ENCODE measurements at places on chromosomes 3 and 15.

DNA sequence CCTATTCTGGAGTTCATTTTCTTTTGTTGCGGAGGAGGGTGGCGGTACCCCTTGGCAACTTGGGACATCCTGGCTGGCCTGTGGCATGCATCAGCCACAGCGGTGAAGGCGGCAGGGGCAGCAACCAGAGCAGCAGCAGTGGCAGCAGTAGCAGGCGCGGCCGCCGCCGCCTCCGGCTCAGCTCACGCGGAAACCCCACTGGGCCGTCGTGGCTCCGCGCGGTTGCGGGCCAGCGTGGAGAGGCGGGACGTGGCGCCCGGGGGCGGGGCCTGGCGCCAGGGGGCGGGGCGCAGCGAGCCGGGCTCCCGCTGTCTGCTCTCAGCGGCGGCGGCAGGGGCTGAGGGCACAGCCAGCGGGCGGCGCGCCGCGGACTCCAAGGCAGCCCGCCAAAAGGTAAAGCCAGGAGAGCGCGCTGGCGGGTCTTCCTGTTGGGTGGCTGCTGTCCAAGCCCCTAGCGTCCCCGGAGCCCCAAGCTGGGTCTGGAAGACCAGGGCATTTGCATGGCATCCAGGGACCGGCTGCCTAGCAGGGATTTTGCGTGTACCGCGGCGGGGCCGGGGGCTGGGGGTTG is 334.4 kb upstream of the THRB start:
- no peak for DNase-seq

DNA sequence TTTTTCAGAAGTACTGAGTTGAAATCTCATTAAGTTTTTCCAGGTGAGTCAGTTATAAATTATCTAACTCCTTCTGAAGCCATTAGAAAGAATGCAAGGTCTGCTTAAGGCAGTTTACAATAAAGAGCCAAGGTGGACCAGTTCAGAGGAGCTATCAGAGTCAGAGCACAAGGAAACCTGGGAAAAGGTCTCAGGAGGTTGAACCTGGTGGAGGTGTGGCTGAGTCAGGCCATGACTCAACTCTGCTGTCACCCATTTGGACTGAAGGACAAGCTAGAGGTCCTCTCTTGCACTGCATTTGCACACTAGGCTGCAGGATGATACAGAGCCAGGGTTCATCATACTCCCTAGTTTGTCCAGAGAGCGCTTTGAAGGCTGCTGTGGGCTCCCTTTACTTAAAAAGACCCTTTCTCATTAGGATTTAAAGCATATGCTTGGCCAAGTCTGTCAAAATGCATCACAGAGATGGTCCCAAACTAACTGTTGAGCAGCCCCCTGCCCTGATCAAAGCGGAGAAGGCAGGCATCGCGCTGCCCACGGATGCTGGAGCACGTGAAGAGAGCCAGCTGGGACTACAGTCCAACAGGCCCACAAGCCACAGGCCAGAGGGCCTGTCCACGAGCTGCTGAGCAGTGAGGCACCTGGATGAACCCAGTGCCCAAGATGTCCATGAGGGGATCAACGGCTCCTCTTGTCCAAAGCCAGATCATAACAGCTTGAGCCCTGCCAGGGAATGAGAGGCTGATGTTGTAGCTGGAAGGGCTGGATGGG is 26.0 kb upstream of the MRPS22 start:
- no peak for DNase-seq

DNA sequence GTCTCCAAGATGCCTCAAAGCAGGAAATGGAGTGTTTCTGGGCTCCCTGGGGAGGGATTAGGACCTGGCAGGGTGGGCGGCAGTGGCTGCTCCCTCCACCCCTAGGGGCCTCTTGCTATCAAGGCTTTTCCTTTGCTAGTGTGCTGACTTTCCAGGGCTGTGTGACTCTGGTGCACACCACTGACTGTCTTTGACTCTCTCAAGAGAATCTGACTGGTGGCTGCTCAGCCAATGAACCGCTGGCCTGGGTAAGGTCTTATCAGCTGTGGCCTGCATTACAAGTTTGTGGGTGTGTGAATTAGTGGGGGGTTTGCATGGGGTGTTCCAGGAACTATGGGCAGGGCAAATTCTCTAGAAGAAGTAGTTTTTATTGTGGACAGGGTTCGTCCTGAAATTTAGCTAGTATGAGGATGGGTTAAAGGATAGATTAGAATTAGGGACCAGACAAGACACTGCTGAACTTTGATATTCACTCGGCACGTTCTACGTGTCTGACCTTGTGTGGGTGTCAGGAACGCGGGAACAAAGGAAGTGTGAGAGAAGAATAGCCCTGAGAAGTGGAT is 29.5 kb downstream of the SIAH2 start:
- DNase-seq = no peak

DNA sequence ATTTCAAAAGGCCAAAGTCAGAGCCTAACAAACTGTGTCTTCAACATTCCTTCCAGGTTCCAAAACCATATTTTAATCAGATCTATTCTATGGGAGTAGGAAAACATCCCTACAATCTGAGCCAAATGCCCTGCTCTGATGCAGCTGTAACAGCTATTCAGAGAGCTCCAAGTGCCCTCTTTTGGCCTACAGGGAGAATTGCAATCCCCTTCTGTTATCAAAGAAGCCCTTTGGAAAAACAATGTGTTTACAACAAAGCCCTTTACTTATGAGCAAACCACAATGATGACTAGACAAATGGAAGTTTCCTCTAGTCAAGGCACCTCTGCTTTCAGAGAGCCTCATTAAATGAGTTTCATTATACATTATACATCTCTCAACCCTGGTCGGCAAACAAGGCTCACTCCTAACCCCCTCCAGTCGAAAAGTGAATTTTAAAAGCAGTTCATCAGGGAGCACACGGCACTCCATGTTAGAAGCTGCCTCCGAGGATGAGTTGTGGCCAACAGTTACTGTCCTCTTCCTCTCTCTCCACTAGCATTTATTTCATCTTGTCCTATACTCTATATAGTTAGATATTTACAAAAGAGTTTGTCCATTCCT is 42.6 kb upstream of the TMCO5A start:
- DNase-seq = no peak

GRCh38 chr3:58237941-58238681 is 519 bp downstream of the ABHD6 start:
- DNase-seq = peak; percentile 32

DNA sequence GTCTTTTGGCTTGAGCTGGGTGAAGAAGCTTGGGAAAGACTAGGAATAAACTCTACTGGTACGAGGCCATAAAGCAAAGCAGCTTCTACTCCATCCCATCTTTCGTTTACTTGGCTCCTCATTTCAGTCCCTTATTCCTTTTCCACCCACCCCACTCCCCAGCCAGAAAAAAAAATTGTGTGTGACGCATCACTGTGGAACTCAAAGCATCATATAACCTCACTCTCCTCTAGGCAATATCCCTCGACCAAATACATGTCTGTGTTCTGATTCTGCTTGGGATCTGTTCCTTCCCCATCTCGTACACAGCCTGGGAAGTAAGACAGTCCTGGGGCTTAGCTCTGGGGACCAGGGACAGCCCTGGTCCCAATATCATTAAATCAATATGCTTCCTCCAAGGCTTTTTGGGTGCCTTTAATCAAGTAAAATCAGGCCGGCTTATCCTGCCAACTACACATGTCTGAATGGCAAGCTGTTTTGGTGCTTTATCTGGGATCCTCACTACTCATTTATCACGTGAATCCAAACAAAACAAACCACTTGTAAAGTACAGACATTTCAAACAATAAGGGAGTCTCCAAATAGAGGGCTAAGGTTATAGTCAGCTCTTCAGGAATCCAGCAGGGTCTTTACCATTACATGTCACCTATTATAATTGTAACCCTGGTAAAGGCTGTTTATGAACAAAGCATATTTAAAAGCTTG is 74.9 kb upstream of the ZBED2 start:
- no peak for DNase-seq

GRCh38 chr3:98589331-98590036 is 3.9 kb downstream of the CPOX start:
- DNase-seq = no peak

DNA sequence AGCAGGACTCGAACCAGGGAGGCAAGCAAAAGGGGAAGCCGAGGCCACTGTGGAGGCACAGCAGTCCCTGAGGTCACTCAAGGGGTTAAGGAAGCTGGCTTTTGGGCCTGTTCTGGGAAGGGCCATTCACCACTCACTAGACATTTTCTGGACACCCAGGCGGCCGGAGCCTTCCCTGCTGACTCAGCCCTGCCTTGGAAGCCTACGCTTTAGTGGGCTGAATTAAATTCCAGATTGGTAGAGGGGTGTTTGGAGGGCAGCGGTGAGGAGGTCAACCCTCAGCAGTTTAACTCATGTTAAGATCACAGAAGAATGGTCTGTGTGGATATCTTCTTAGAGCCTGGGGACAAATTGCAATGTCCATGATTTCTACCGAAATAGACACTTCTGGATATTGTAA is 152.8 kb downstream of the GABRG3 start:
- DNase-seq = no peak

GRCh38 chr15:100018191-100018590 is 285.0 kb upstream of the LYSMD4 start:
- DNase-seq = no peak

DNA sequence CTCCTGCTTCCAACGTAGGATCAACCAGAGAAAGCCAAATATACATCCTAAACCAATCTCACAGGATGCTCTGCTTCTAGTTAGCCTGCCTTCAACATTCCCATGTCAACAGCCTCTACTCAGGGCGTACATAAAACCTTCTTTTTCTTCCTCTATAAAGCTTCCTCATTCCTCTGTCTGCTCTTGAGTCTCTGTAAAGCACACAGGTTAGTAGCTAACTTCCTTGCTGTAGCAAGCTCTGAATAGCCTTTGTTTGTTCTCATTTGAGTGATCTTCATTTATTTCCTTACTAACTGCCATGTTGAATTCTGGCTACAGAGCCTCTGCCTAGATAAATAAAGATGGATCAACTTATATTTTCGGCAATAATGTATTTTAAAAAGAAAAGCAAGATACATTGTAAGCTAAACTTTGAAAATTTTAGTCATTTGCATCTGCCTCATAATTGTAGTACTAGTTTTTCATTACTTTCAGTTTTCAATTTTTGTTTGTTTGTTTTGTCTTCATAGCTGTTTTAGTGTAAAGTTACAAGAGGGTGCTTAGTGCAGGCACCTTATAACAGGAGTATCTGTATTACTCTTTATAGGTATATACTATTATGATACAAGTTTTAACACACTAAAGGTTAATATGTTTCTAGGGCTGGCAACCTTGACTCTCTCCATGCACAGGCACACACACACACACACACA is 498.2 kb downstream of the PYDC2 start:
- DNase-seq = no peak

- peak; percentile 72 for DNase-seq
Observed at GRCh38 chr15:58521293-58521991, 89.7 kb downstream of the LIPC start.

GRCh38 chr15:96947296-96948229 is 617.1 kb downstream of the NR2F2 start:
- DNase-seq = no peak

DNA sequence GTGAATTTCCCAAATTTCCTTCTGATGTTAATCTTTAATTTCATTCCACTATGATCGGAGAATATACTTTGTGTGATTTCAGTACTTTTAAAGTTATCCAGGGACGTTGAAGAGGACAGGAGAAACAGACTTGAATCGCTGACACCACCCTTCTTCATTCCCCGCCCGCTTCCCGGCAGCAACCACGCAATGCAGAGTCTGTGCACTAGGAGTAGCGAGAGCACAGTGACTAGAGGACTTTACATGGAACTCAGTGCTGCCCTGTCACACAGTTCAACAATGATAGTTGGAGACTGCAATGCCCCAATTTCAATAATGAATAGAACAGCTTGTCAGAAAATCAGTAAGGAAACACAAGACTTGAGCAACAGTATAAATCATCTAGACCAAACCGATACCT is 73.9 kb downstream of the RNF13 start:
- DNase-seq = no peak

GRCh38 chr15:70264014-70264582 is 166.4 kb upstream of the TLE3 start:
- peak; percentile 36 for DNase-seq

All from CD4-positive, alpha-beta T cell treated with Interferon alpha-2 for 1 hour (primary cell).